ENCODE measurements at places on chromosomes 5 and 9. TPM values are rescaled to one million over a fixed set of nuclear protein-coding genes. Genes with fewer than 3 reads are reported as not detected.
A peak's percentile ranks its signal among the peaks of the same experiment; 100 is the strongest.

ACTBL2 gene
- total RNA-seq = 11.6 TPM

DNA sequence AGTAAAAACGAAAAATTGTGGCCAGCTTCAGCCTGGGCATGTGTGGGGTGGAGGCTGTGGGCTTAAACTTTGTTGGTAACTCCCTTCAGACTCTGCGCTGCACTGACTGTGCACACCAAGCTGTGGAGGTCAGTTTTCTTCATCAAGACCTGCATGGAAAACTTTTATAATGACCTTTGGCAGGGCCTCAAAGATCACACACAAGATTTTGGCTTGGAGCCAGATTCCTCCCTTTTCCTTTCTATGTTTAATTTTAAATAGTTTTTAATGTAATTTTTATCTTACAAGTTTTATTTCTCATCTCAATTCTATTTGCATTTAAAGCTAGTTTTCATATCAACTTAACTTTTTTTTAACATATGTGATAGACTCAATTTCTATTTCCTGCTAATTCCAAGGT lies 1211.1 kb upstream of the CDH18 start:
- no peak overlapping the region for H3K27ac ChIP-seq
- no peaks in the 10 kb centered on the region for H3K36me3 ChIP-seq
- no peaks in the 10 kb centered on the region for H3K4me1 ChIP-seq

APBA1 gene
- total RNA-seq = 5.9 TPM

GRCh38 chr5:134736173-134736812 lies 2.1 kb upstream of the CAMLG start:
- no peak overlapping the region for H3K27ac ChIP-seq
- H3K36me3 ChIP-seq = peaks cover 3% of the 10 kb centered on the region
- no peaks in the 10 kb centered on the region for H3K27me3 ChIP-seq
- no peak overlapping the region for H3K4me3 ChIP-seq
- no peak for DNase-seq

ARID3C gene
- total RNA-seq = 0.16 TPM

DNA sequence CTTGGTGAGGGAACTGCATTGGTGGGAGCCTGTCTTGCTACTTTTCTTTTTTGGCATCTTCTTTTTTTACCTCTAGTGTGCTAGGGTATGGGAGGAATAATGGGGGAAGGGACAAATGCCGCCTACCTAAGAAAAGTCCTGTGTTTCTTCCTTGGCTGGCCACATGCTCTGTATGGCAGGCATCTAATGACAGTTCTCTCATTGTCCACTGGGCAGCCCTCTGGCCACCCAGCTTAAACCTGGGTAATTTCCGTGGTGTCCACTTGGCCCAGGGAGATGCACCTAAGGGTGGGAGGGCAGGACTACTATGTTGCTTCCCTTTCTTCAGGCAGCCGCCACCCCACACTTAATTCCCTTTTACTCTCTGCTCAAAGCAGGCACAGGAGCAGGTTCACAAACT lies 173.1 kb downstream of the YTHDC2 start:
- H3K27ac ChIP-seq = no peak overlapping the region
- no peak for DNase-seq
- no peak overlapping the region for H3K4me3 ChIP-seq
- H3K27me3 ChIP-seq = no peaks in the 10 kb centered on the region
- no peaks in the 10 kb centered on the region for H3K36me3 ChIP-seq

- peak overlapping the region; percentile 76 for H3K27ac ChIP-seq
- DNase-seq = peak; percentile 50
- H3K4me3 ChIP-seq = no peak overlapping the region
- H3K4me1 ChIP-seq = peaks cover 39% of the 10 kb centered on the region
- H3K27me3 ChIP-seq = no peaks in the 10 kb centered on the region
Observed at GRCh38 chr5:33827018-33827707, 64.6 kb downstream of the ADAMTS12 start.

Data from astrocyte (in vitro differentiated cells and primary cell).